ENCODE measurements at places on chromosomes 2 and 18.

DNA sequence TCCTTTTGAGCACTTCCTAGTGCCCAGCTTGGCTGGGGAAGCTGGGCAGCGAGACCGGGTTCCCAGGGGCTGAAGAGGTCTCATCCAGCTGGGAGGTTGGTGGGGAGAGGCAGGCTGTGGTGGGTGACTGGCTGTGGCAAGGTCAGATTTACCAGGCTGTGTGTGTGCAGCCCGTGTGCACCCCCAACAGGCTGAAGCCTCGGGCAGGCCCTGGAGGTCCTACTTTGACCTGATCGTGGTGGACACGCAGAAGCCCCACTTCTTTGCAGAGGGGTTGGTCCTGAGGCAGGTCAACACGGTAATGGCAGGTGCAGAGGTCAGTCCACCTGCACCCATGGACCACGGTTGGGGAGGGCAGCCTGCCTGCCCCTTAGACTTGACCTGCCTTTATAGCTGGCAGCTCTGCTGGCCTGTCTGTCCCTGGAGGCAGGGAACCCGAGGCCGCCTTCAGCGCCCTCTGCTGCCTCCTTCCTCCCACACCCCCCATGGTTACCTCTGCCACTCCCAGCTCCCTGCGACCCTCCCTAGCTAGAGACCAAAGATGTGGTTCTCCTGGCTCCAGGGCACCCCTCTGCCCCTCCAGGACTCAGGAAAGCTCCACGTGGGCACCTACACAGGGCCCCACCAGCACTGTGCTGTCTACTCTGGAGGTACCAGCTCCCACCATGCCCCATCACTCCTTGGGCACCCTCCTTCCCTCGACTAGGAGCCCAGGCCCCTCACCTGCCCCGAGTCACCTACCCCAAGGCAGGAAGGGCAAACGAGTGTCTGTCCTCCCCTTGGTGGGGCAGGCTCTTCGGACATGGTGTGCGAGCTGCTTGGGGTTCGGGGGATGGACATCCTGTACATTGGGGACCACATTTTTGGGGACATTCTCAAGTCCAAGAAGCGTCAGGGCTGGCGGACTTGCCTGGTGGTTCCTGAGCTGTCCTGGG lies 4.0 kb downstream of the NT5DC4 start:
- peak; percentile 55 for DNase-seq

DNA sequence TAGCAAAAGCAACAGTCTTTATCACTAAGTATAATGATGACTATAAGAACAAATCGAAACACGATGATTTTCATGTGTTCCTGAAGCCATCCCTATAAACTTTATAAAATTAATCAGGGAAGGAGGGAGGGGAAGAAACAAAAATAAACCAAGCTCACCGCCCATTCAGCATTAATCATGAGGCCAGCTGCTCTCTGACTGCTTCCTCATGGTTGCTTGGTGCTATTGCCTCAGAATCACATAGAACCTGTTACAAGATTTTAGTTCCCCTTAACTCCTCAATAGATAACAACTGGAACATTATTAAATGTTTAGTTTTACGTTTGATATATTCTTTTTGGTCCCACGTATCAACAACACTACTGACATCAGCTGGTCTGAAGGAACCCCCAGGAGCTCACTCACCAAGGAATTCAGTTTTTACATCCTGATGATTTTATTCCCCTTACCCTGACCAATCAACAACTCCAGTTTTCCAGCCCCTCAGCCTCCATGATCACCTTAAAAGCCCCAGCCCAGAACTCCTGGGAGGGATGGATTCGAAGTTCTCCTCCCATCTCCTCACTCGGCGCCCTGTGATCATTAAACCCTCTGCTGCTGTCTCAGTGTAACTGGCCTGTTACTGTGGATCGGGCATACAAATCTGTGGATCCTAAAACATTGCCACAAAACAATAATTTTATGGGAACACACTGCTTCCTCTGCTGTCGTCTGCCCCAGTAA lies 10.6 kb upstream of the HNRNPLL start:
- peak; percentile 63 for DNase-seq

GRCh38 chr2:70995426-70995729 lies 705 bp upstream of the TEX261 start:
- DNase-seq = peak; percentile 55

- DNase-seq = no peak
These were observed 116.6 kb upstream of the RBBP8 start for GRCh38 chr18:22816266-22817176.

- DNase-seq = no peak
These were observed 1567.5 kb upstream of the LRRTM1 start for GRCh38 chr2:81872006-81872405.

GRCh38 chr2:108579623-108580022 lies 45.4 kb downstream of the LIMS1 start:
- DNase-seq = no peak

- DNase-seq = no peak
These were observed 4.7 kb upstream of the KCNE4 start for GRCh38 chr2:223047260-223047761.

- no peak for DNase-seq
These were observed 46.5 kb upstream of the ST3GAL5 start for GRCh38 chr2:85935170-85935745.

GRCh38 chr18:785242-785641 lies 26.8 kb downstream of the YES1 start:
- no peak for DNase-seq

DNA sequence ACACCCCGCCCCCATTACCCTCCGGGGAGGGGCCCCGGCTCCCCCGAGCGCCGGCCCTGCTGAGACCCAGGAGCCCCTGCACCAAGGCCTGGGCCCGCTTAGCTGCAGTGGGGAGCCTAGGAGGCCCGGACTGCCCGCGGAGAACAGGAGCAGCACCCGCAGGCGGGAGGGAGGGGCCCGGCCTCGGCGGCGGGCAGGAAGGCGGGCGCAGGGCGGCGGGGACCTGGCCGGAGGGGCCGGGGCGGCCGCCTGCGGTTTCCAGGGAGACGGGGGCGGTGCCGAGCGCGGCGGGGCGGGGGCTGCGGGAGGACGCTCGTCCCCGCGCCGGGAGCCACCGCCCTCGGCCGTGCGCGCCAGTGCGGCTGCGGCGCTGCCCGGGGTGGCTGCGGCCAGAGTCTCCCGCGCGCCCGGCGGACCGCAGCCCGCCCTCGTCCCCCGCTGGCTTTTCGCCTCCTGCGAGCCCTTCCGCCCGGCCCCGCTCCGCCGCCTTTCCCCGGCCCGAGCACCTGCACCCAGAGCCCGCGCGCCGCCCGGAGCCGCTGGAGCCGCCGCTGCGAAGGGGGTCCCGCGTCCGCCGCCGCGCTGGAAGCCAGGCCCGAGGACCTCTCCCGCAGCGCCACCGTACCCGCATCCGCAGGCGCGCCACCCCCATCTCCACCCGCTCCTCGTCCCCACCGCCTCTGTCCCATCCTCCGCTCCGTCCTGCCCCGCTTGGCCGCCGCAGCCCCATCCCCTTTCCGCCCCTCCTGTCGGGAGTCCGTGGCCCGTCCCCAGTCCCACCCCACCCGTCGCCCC lies 17.2 kb downstream of the GPC1 start:
- DNase-seq = no peak

DNA sequence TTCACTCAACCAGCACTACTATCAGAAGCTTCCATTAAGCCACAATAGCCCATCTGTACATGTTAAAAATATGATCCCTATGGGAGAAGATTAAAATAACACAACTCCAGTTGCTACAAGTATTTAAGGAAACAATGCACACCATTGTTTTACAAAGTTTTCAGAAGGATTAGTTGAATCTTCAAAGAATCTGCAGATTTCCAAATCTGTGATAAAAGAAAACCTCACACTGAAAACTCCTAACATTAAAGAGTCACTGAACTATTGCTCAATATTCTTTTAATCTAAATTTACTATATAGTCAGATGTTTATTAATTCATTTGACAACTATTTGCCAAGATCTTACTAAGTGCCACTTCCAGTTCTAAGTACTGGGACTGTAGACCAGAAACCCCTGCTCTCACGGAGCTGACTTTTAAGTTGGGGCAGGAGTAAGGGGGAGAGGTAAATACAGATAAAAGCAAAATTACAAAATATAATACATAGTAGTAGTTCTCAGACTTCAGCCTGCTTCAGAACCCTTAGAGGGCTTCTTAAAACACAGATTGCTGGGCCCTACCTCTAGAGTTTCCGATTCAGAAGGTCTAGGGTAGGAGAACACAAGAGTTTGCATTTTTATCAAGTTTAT lies 94.4 kb downstream of the STK39 start:
- no peak for DNase-seq

DNA sequence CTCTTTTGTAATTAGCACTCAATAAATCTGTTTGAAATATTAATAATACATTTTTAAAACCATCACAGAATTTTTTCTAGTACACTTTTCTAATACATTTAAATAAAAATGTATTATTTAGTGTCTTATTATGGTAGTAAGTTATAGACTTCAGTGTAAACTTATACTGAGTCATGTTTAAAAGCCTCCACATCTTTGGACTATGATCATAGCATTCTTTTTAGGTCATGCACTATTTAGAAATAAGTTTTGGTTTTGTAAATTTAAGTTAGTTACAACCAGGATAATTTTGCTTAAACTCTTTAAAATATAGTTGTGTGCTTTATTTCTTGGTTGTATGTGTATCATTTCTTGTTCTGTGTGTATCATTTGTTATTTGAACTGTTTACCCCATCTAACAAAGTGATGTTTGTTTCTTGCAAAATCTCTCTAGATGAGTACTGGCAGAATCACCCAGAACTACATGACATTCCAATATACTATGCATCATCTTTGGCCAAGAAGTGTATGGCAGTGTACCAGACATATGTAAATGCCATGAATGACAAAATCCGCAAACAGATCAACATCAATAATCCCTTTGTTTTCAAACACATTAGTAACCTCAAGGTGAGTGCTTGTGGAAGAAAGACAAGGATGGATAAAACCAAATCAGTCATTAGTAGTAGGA lies 16.7 kb downstream of the CPSF3 start:
- DNase-seq = no peak

GRCh38 chr2:168671932-168672331 lies 130.5 kb upstream of the NOSTRIN start:
- DNase-seq = no peak

GRCh38 chr2:1588051-1588977 lies 156.0 kb downstream of the PXDN start:
- DNase-seq = no peak

DNA sequence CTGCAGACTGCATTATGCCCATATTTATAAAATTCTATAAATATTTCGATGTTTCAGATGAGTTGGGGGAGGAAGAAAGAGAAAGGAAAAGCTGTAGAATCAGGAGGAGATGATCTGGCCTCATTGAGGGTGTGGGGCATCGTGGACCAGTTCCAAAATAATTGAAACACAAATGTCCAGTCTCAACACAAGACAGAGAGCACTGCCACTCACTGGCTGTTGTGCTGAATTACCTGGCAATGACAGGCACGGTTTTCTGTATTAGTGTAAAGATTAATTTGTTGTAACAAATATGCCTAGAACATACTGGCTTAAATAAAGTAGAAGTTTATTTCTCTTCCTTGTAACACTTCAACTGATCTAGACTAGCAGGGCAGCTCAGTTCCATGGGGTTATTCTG lies 24.1 kb downstream of the POLE4 start:
- no peak for DNase-seq

- DNase-seq = no peak
These were observed 458.8 kb downstream of the DSC3 start for GRCh38 chr18:30583768-30584167.

GRCh38 chr2:118168615-118169014 lies 80.3 kb downstream of the INSIG2 start:
- no peak for DNase-seq

DNA sequence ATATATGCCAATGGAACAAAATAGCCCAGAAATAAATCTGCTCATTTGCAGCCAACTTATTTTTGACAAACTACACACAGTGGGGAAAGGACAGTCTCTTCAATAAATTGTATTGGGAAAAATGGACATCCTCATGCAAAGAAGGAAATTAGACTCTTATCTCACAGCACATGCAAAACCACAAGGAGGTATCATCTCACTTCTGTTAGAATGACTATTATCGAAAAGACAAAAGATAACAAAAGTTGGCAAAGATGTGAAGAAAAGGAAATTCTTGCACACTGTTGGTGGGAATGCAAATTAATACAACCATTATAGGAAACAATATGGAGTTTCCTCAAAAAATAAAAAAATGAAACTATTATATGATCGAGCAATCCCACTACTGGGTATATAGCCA lies 16.3 kb upstream of the WDR75 start:
- DNase-seq = no peak

DNA sequence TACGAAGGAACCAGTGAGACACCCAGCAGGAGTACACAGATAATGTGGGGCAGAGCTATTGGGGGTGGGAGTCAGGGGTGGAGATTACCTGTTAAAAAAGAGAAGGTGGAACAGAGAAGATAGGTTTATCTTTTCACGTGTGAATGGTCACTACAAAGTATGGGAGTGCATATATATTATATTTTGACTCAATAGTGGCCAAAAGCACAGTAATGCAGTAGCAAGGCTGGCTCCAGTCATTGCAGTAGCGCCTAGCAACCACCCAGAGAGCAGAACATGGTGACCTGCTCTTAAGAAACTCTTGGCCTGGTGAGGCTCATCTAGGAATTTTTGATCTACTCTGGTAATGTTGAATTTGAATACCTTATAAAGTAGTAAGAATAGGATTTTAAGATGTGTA lies 1.0 kb downstream of the IMPACT start:
- DNase-seq = no peak

- DNase-seq = no peak
These were observed 266.4 kb upstream of the ETAA1 start for GRCh38 chr2:67130531-67131256.

DNA sequence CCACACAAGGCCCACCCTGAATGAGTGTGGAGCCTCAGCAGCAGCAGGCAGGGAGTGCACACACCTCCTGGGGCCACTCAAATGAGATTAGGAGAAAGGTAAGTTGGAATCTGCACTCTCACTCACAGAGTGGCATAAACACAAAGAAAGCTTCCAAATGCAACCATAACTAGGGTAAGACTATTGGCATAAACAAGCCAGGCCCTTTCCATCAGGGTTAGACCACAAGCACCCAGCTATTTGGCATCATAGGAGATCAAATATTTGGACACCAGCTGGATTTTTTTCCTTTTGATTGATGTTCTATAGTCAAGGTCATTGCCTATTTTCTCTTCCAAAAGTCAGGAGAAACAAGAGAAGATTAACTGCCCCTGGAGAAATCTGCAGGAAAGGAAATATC lies 471.5 kb downstream of the TXNL1 start:
- no peak for DNase-seq

All from hematopoietic multipotent progenitor cell (in vitro differentiated cells).